ENCODE measurements at places on chromosomes 12 and 14. TPM values are rescaled to one million over a fixed set of nuclear protein-coding genes. Genes with fewer than 3 reads are reported as not detected.

The KRT75 gene
- total RNA-seq, result not detected

The GALNT9 gene
- 0.19 TPM for total RNA-seq

The TAS2R30 gene
- 4.2 TPM for total RNA-seq

The OVCH1 gene
- total RNA-seq, result under 0.01 TPM

The IQSEC3 gene
- total RNA-seq, result 0.28 TPM

The GALNT6 gene
- 3.4 TPM for total RNA-seq

The INHBC gene
- not detected for total RNA-seq

The BHLHE41 gene
- 2.1 TPM for total RNA-seq

The SIX1 gene
- total RNA-seq, result 0.38 TPM

The KLRC2 gene
- not detected for total RNA-seq

The INSM2 gene
- not detected for total RNA-seq

The AKAP6 gene
- total RNA-seq, result 4.0 TPM

The GYS2 gene
- not detected for total RNA-seq

The PRIMA1 gene
- total RNA-seq, result not detected

The COCH gene
- 1.7 TPM for total RNA-seq

The NTS gene
- not detected for total RNA-seq

The CFAP73 gene
- not detected for total RNA-seq

The CLEC1B gene
- not detected for total RNA-seq

The MYF6 gene
- total RNA-seq, result not detected

The SYT10 gene
- not detected for total RNA-seq

The LRP1-AS gene
- not detected for total RNA-seq

The CLECL1 gene
- total RNA-seq, result not detected

The IFNG-AS1 gene
- total RNA-seq, result not detected

The SLC6A15 gene
- 0.77 TPM for total RNA-seq

All from regular cardiac myocyte (primary cell).